ENCODE measurements at places on chromosomes 7 and 10. TPM values are rescaled to one million over a fixed set of nuclear protein-coding genes. Genes with fewer than 3 reads are reported as not detected.

The ABCA13 gene
- polyA plus RNA-seq, result not detected

The NXPH1 gene
- not detected for polyA plus RNA-seq

The ELN gene
- 73.4 TPM for polyA plus RNA-seq

The BTBD16 gene
- not detected for polyA plus RNA-seq

The EVX1 gene
- 0.05 TPM for polyA plus RNA-seq

The OR2A1 gene
- 0.02 TPM for polyA plus RNA-seq

The LIPN gene
- polyA plus RNA-seq, result not detected

The GARIN1A gene
- 1.7 TPM for polyA plus RNA-seq

The RAMP3 gene
- polyA plus RNA-seq, result 58.4 TPM

The CARD11 gene
- polyA plus RNA-seq, result 0.16 TPM

The DPP6 gene
- polyA plus RNA-seq, result 0.07 TPM

The PNLIP gene
- not detected for polyA plus RNA-seq

The HABP2 gene
- 0.07 TPM for polyA plus RNA-seq

The TAS2R4 gene
- 0.27 TPM for polyA plus RNA-seq

The COPS6 gene
- 131 TPM for polyA plus RNA-seq

The CCDC146 gene
- 6.0 TPM for polyA plus RNA-seq

The LRRC18 gene
- polyA plus RNA-seq, result not detected

The ABCB4 gene
- 5.4 TPM for polyA plus RNA-seq

The ETV1 gene
- 12.9 TPM for polyA plus RNA-seq

The HGF gene
- polyA plus RNA-seq, result 1.4 TPM

The CFAP69 gene
- polyA plus RNA-seq, result 2.3 TPM

The KCNIP2 gene
- polyA plus RNA-seq, result 729 TPM

The GPR37 gene
- 0.09 TPM for polyA plus RNA-seq

The CYP3A5 gene
- polyA plus RNA-seq, result 0.09 TPM

The KLF14 gene
- polyA plus RNA-seq, result 0.09 TPM

The CCAR1 gene
- 31.5 TPM for polyA plus RNA-seq

The OR6V1 gene
- polyA plus RNA-seq, result not detected

The UCMA gene
- polyA plus RNA-seq, result not detected

The ELFN1 gene
- 9.1 TPM for polyA plus RNA-seq

The PURB gene
- polyA plus RNA-seq, result 6.9 TPM

The CPXM2 gene
- 2.1 TPM for polyA plus RNA-seq

The PLEKHA1 gene
- 15.7 TPM for polyA plus RNA-seq

The SLC26A4 gene
- polyA plus RNA-seq, result 0.23 TPM

The POM121C gene
- polyA plus RNA-seq, result 12.6 TPM

The SPDYE6 gene
- 0.18 TPM for polyA plus RNA-seq

The ITGA8 gene
- polyA plus RNA-seq, result 5.5 TPM

The ABCC2 gene
- 0.29 TPM for polyA plus RNA-seq

The VPS37D gene
- 2.2 TPM for polyA plus RNA-seq

The DEPP1 gene
- 32.5 TPM for polyA plus RNA-seq

The SUN3 gene
- not detected for polyA plus RNA-seq

The IKZF5 gene
- 5.7 TPM for polyA plus RNA-seq

The RNF148 gene
- 0.09 TPM for polyA plus RNA-seq

The ACHE gene
- 11.3 TPM for polyA plus RNA-seq

The GRM8 gene
- polyA plus RNA-seq, result 0.09 TPM

The CRHR2 gene
- polyA plus RNA-seq, result 0.45 TPM

The PALD1 gene
- 2.8 TPM for polyA plus RNA-seq

The SEMA4G gene
- polyA plus RNA-seq, result 3.2 TPM

The MSANTD7 gene
- 2.5 TPM for polyA plus RNA-seq

The FEZF1 gene
- polyA plus RNA-seq, result not detected

The FRMPD2 gene
- polyA plus RNA-seq, result 1.3 TPM

The HSPA12A gene
- polyA plus RNA-seq, result 8.4 TPM

The TMEM139 gene
- polyA plus RNA-seq, result 10.9 TPM

The CNPY1 gene
- not detected for polyA plus RNA-seq

The ANAPC16 gene
- 287 TPM for polyA plus RNA-seq

The HMX3 gene
- polyA plus RNA-seq, result not detected
